Neural crest cell (in vitro differentiated cells): ENCODE measurements at places on chromosomes 11 and 22. TPM values are rescaled to one million over a fixed set of nuclear protein-coding genes. Genes with fewer than 3 reads are reported as not detected.

DNA sequence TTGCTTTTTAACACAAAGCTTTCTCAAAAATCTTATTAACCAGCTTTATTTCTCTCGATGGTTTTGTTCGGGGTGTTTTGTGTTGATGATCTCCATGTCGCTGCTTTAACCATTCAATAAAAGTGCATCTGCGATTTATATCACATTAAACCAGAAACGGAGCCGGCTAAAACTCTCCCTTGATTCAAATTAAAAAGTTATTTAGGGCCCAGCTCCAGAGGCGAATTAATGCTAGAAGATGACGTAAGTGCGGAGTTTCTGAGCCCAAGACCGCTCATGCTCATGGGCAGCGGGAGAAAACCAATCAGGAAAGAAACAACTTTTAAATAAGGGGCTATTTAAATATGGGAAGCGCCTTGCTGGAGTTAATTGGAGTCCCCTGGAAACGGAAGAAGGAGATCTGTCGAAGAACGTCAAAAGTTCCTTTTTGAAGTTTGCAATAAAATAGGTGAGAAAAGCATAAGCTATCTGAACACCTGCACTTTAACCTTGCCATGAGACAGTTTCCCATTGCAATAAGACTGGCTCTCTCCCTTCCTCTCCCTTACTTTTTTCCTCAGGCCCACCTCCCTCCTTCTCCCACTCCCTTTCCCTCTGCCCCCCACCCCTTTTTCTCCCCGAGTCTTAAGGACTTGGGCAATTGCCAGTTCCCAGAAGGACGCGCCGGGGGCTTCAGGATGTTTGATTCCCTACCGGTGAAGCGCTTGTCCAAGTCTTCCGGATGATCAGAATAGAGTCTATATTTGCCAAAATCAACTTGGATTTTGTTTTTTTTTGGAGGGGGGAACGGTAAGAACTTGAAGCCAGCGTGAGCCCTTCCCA lies 1.9 kb upstream of the DBX1 start:
- DNase-seq: no peak

DNA sequence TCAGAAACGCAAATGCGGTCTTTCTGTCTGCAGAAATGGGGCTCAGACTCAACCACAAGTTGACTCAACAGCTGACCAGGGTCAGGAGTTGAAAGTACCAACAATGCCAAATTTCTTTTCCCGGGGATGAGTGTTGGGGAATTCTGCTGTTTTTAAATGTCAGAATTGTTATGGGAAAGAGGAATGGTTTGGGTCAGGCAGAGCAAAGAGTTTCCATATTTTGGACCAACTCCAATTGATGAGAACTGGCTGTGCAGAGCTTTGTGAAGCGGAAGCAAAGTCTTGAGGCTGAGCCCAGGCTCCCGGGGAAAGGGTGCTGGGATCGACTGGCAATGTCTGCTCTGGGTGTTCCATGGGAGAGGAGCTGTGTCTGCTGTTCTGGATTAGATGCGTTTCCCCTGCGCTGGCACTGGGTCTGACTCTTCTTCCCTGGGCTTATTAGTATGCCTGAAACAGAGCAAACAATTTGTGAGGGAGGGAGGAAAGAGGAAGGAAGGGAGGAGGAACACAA lies 36.2 kb downstream of the TXN2 start:
- DNase-seq: no peak

GRCh38 chr11:116928102-116928777 lies 90.8 kb upstream of the APOA1 start:
- DNase-seq: no peak

DNA sequence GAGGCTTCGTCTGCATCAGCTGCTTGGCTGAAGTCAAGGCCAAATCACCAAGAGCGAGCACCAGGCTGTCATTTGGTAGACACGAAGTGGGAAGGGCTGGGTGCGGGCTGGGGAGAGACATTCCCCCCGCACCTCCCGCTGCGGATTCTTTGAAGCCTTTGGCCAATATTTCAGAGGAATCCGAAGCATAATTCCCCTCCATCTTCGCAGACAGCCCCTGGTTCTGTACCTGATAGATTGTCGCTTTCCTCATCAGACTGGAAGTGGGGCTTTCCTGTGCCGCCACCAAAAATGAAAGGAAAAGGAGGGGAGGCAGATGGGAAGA lies 15.3 kb downstream of the BLID start:
- DNase-seq: no peak

DNA sequence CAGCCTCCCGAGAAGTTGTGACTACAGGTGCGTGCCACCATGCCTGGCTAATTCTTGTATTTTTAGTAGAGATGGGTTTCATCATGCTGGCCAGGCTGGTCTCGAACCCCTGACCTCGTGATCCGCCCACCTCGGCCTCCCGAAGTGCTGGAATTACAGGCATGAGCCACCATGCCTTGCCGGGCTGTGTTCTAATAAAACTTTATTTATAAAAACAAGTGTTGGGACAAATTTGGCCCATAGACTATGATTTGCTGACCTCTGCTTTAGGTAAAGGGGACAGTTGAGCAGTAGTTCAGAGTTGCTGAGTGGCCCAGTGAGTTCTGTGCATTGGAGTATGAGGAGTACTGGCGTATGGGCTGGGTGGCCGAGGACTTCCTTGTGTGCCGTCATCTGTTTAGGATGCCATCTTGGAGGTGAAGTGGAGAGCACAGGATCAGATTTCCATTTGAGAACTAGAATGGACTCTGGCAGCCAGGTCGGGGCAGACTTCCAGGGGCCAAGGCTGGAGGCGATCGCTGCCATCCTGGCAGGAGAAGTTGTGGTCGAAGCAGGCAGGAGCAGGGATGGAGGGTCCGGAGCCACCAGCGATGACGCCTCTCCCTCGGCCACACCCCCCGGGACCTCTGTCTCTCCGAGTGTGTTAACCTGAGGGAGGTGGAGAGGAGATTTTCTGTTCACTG lies 43.8 kb downstream of the FBLN1 start:
- DNase-seq: no peak

GRCh38 chr22:43008921-43009320 lies 6.0 kb downstream of the PACSIN2 start:
- no peak for DNase-seq

DNA sequence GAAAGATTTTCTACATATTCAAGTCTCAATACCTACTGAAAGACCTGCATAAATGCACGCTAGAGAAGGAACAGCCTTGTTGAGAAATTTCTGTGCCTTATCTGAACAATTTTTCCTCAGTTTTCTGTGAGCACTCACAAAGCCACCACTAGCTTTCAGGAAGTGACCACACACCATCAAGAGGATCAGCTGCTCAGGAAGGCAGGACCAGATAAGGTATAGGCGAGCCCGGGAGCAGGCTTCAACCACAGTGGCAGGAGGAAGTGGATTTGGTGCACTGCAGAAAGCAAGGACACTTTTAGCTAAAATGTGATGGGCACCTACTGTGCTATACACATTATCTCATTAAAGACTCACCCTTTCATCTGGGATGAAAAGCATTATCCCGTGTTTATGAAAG lies 220.8 kb downstream of the RAB38 start:
- DNase-seq: no peak

DNA sequence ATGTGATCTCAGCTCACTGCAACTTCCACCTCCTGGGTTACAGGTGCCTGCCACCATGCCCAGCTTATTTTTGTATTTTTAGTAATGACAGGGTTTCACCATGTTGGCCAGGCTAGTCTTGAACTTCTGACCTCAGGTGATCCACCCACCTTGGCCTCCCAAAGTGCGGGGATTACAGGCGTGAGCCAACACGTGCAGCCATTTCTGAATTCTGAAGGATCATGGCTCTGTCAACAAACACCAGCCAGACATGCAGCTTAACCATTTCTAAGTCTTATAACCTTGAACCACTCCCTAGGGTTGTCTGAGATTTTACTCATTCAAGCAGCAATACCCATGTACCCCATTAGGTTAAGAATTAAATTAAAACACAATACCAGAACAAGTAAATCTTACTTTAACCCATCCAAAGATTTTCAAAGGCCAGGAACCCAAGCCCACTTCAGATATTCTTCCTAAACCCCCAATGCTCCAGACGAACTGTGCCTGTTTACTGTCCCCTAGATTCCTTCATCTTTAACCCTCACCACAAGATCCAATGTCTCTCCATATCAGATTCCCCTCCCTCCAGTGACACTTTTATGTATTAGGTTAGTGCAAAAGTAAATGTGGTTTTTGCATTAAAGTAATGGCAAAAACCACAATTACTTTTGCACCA lies 4.0 kb downstream of the RPS13 start:
- no peak for DNase-seq

DNA sequence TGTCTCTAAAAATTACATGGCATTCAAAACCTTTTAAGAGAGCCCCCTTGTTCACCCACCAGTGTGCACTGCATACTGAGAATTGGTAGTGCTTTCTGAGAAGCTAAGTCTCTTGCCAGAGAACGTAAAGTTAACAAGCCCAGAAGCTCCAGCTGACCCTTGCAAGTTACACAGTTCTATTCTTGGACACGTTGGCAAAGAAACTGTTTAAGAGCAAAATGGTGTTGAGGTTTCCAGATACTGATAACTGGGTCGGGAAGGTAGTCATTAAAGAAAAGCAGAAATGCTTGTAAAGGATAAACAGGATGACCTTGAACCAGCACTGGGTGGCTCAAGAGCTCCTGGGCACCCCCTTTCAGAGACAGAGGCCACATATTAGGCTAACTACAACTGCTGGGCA lies 284.8 kb downstream of the CADM1 start:
- no peak for DNase-seq

DNA sequence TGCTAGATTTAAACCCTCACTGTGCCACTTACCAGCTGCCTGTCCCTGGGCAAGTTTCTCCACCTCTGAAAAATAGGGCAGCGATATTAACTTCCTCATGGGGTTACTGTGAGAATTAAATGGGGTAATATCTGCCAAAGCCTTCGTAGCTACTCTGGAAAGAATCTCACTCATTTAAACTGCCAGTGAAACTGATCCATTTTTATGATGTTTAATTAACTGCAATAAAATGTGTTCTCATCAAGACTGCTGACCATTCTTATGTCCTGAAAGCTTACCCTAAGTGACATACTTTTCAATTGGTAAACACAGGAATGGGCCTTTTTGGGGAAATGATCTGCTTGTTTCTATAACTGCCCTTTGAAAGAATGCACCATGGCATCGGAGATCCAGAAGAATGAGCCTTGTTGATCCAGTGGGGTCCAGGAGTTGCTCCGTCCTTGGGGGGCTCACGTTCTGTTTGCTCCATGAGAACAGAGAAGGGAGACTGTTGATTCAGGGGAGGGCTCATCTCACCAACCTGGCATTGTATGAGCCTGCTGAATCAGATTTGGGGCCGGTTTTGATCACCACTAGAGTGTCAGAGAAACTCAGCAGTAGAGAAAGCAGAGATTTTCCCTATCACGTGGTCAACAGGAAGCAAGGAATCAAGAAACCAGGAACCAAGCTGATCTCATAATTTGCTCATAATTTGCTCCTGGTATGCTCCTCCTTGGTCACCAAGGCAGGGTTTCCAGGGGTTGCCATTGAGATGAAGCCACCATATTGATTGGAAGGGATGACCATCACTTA lies 7.0 kb upstream of the CCDC86 start:
- no peak for DNase-seq

DNA sequence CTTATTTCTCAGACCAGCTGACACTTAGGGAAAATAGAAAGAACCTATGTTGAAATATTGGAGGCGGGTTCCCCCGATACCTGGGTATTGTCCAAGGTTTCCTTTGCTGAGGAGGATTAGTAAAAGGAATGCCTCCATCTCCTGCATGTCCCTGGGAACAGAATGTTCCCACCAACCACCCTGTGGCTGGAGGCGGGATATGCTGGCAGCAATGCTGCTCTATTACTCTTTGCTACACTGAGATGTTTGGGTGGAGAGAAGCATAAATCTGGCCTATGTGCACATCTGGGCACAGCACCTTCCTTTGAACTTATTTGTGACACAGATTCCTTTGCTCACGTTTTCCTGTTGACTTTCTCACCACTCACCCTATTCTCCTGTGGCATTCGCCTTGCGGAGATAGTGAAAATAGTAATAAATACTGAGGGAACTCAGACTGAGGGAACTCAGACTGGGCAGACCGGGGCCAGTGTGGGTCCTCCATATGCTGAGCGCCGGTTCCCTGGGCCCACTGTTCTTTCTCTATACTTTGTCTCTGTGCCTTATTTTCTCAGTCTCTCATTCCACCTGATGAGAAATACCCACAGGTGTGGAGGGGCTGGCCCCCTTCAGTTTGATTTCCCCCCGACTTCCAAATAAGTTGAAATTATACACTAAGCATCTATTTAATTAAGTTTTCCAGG lies 32.1 kb downstream of the IGLL1 start:
- DNase-seq: no peak

- no peak for DNase-seq
These were observed 868.2 kb downstream of the BRD1 start for GRCh38 chr22:48959496-48959895.

DNA sequence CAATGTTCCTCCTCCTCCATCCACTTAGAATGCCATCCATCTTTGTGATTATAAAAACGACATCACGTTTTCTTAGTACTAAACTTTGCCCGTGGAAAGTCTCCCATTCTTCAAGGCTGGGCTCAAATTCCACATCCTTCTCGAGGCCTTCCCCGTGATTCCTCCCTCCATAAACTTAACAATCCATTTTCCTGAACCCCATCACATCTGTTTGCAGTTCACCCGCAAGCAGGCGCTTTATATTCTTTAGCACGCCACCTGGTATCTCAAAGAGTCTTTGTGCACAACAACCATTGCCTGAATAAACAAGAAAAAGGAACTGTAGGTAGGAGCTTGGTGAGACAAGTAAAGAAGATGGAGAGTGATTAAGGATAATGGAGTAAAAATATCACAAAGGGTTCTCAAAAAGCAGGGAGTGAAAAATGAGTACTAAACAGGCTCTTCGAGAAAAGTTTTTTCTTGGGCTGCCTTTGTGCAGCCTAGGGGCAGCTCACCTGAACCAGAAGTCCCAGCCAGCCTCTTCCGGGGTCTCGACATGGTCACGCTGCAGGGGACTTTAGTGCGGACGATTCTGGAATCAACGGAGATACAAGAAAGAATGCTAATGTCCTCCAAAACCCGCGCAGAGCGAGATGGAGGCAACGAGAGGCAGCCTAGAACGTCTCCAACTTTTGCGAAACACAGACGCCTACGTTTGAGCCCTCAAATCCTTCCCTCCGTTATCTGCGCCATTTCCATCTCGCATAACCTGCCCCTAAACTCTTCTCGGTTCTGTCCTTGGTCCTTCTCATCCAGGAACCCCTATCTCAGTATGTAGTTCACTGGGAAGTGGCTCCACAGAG lies 585 bp downstream of the THYN1 start:
- DNase-seq: peak; percentile 20

- no peak for DNase-seq
These were observed 1.3 kb downstream of the NAP1L4 start for GRCh38 chr11:2990617-2991451.

- DNase-seq: no peak
These were observed 54.6 kb upstream of the OR5P2 start for GRCh38 chr11:7851391-7851790.

- no peak for DNase-seq
These were observed 1430.0 kb downstream of the BRD1 start for GRCh38 chr22:48397531-48398180.

- DNase-seq: no peak
These were observed 1.7 kb upstream of the JAM3 start for GRCh38 chr11:134066943-134067885.

GRCh38 chr22:29762263-29762662 lies 4.5 kb downstream of the ZMAT5 start:
- no peak for DNase-seq

GRCh38 chr11:40597546-40598113 lies 861.8 kb downstream of the LRRC4C start:
- no peak for DNase-seq

Gene MPEG1
- not detected in 2 replicates for total RNA-seq

Gene BRMS1
- 40.2 and 49.0 TPM in 2 replicates for total RNA-seq

Gene CD248
- 4.2 and 4.8 TPM in 2 replicates for total RNA-seq

Gene JOSD1
- 50.5 and 51.8 TPM in 2 replicates for total RNA-seq

Gene RAB36
- 13.5 and 14.4 TPM in 2 replicates for total RNA-seq

Gene TMA7B
- not detected in 2 replicates for total RNA-seq

Gene NEFH
- total RNA-seq: 2.9 and 3.9 TPM in 2 replicates
